ENCODE measurements at places on chromosomes 7 and 10.

GRCh38 chr10:127024685-127025435 lies 119.6 kb downstream of the DOCK1 start:
- H3K36me3 ChIP-seq = peaks cover 98% of the 10 kb centered on the region
- H3K4me3 ChIP-seq = no peak overlapping the region
- DNase-seq = no peak
- no peak overlapping the region for H3K27ac ChIP-seq
- H3K4me1 ChIP-seq = no peaks in the 10 kb centered on the region

GRCh38 chr7:101939136-101939695 lies 121.8 kb downstream of the CUX1 start:
- H3K36me3 ChIP-seq = no peaks in the 10 kb centered on the region
- no peak overlapping the region for H3K4me3 ChIP-seq
- no peaks in the 10 kb centered on the region for H3K4me1 ChIP-seq
- no peak overlapping the region for H3K27ac ChIP-seq

DNA sequence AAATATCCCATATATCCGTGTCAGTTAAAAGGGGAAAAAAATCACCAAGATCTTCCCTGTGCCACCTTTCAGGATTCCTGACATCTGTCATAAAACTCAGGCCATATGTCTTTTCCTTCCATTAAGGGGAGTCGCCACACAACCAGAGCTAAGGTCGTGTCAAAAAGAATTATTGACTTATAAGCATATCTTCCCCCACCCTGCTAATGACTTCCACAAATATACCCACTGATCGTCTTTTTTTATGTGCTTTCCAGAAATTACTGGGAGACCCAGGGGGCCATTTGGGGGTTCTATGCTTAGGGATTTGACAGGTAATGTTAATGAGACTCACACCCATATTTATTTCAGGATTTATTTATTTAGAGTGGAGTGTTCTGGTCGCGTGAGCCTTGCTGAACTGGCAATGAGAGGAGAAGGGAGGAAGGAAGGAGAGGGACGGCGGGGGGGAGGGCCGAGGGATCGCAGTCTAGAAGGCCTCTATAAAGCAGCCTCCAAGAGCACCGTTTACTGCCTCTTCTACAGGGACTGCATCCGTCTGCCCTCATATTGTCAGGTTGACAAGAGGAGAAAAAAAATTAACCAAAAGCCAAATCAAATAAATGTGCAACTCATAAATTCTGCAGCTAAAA lies 135.7 kb upstream of the MGMT start:
- DNase-seq = no peak
- H3K4me3 ChIP-seq = no peak overlapping the region
- no peak overlapping the region for H3K27ac ChIP-seq
- no peaks in the 10 kb centered on the region for H3K36me3 ChIP-seq
- no peaks in the 10 kb centered on the region for H3K27me3 ChIP-seq

GRCh38 chr10:29795850-29796249 lies 161.1 kb upstream of the SVIL start:
- no peaks in the 10 kb centered on the region for H3K36me3 ChIP-seq
- no peak overlapping the region for H3K4me3 ChIP-seq
- no peaks in the 10 kb centered on the region for H3K4me1 ChIP-seq
- no peak overlapping the region for H3K27ac ChIP-seq

- no peaks in the 10 kb centered on the region for H3K27me3 ChIP-seq
- peaks cover 35% of the 10 kb centered on the region for H3K4me1 ChIP-seq
- DNase-seq = no peak
- no peak overlapping the region for H3K4me3 ChIP-seq
- H3K27ac ChIP-seq = peak overlapping the region; percentile 93
- H3K36me3 ChIP-seq = peaks cover 37% of the 10 kb centered on the region
Observed at GRCh38 chr10:89304446-89304845, 2.6 kb downstream of the IFIT2 start.

- DNase-seq = no peak
- H3K27me3 ChIP-seq = no peaks in the 10 kb centered on the region
- no peak overlapping the region for H3K4me3 ChIP-seq
- no peaks in the 10 kb centered on the region for H3K36me3 ChIP-seq
- no peak overlapping the region for H3K27ac ChIP-seq
- H3K4me1 ChIP-seq = no peaks in the 10 kb centered on the region
Observed at GRCh38 chr7:138835087-138835486, 37.1 kb upstream of the ATP6V0A4 start.

DNA sequence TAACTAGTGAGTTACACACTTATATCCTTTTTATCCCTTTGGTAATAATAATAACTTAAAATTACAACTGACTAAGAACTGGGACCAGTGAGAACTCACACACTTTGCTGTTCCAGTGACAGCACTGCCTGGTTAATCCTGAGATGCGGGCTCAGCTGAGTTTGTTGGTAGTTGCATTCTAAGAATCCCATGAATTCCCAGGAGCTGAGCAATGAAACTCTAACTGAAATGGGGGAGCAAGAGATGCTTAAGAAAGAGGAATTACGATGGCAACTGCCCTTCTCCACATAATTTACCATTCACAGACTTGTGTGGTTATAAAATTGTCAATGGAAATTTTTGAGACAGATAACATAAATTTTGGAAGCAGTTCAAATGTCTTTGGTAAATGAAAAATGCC lies 659.4 kb downstream of the MAGI2 start:
- no peaks in the 10 kb centered on the region for H3K4me1 ChIP-seq
- DNase-seq = no peak
- no peaks in the 10 kb centered on the region for H3K36me3 ChIP-seq
- no peak overlapping the region for H3K4me3 ChIP-seq
- H3K27ac ChIP-seq = no peak overlapping the region

GRCh38 chr10:102783568-102783967 lies 39.8 kb downstream of the WBP1L start:
- H3K4me3 ChIP-seq = peak overlapping the region; percentile 7
- no peak for DNase-seq
- H3K4me1 ChIP-seq = no peaks in the 10 kb centered on the region
- peak overlapping the region; percentile 97 for H3K27ac ChIP-seq

- H3K4me1 ChIP-seq = no peaks in the 10 kb centered on the region
- no peak overlapping the region for H3K27ac ChIP-seq
- H3K36me3 ChIP-seq = no peaks in the 10 kb centered on the region
- no peaks in the 10 kb centered on the region for H3K27me3 ChIP-seq
Observed at GRCh38 chr7:136386876-136387275, 409.7 kb upstream of the MTPN start.

GRCh38 chr7:103541026-103541425 lies 95.0 kb upstream of the SLC26A5 start:
- H3K27ac ChIP-seq = no peak overlapping the region
- no peaks in the 10 kb centered on the region for H3K4me1 ChIP-seq
- no peak for DNase-seq
- H3K4me3 ChIP-seq = no peak overlapping the region

GRCh38 chr10:89414879-89415821 lies 782 bp downstream of the IFIT5 start:
- no peaks in the 10 kb centered on the region for H3K36me3 ChIP-seq
- peak overlapping the region; percentile 65 for H3K4me3 ChIP-seq
- H3K27me3 ChIP-seq = no peaks in the 10 kb centered on the region

- H3K4me3 ChIP-seq = no peak overlapping the region
- no peak overlapping the region for H3K27ac ChIP-seq
- no peaks in the 10 kb centered on the region for H3K4me1 ChIP-seq
- DNase-seq = no peak
Observed at GRCh38 chr7:130342701-130343380, 1.8 kb upstream of the CPA5 start.

DNA sequence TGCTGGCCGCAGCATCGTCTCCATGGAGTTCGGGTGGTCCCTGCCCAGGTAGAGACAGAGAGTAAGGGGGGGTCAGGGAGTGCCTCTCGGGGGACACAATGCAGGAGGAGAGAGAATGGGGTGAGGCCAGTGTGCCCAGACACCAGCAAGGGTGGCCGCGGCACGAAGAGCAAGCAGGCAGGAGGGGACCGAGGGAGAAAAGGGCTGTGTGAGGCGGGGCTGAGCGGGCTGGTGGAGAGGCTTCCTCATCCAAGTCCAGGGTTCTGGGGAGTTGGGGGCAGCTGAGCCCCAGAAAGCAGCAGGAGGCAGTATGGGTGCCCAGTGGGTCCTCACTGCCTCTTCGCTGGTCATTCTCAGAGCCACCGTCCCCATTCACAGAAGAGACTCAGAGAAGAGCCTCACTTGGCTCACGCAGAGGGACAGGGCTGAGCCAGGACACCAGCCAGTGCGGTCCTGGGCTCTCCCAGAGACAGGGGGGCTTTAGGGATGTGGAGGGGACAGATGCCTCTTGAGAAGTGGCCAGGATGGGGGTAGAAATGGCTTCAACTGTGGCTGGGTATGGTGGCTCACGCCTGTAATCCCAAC lies 78.9 kb downstream of the MICALL2 start:
- no peaks in the 10 kb centered on the region for H3K36me3 ChIP-seq
- no peaks in the 10 kb centered on the region for H3K27me3 ChIP-seq
- DNase-seq = no peak
- H3K4me3 ChIP-seq = no peak overlapping the region
- no peaks in the 10 kb centered on the region for H3K4me1 ChIP-seq

- no peak for DNase-seq
- no peaks in the 10 kb centered on the region for H3K36me3 ChIP-seq
- no peak overlapping the region for H3K4me3 ChIP-seq
Observed at GRCh38 chr7:70659263-70659662, 472.7 kb upstream of the GALNT17 start.

DNA sequence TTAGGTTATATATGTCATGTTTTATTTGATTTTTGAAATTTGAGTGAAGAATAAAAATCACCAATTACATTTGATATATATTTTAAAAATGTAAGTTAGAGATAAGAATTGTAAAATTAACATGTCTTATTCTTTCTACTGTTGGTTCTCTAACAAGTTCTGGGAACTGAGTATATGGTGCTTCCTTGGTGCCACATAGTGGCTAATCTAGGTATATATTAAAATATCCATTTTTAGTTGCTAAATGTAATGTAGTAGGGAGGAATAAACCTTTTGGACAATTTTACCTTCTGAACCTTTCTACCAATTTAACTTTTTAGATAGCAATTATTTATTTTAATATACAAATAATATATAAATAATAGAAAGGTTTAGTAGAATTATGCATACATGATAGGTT lies 17.5 kb downstream of the CFAP69 start:
- no peaks in the 10 kb centered on the region for H3K4me1 ChIP-seq
- DNase-seq = no peak
- H3K27ac ChIP-seq = no peak overlapping the region
- H3K27me3 ChIP-seq = no peaks in the 10 kb centered on the region
- H3K4me3 ChIP-seq = no peak overlapping the region

DNA sequence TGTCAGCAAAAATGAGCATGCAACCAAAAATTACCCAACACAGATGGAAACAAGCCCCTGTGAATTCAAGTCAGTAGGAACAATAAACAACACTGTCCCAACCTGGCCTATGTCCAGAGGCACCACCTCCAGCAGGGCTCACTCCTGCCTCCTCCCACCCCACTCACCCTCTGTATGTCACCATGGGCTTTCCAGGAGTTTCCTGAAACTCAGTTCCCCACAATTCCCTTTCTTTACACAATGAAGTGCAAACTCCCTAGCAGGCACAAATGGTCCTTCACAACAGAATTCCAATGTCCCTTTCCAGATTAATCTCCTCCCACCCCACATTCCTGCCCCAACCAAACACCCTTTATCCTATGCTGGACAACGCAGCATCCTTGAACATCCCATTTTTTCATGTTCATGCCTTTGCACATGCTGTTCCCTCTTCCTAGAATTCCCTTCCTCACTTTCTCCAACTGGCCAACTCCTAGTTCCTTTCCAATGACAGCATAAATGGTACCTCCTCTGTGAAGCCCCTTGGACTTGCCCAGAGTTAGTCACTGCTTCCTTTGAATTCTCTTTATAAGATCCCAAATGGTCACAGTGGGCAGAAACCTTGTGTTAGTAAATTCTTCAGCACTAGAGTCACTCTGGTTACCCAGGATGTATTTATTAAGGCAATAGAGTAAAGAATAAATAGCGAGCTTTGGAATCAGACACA lies 157.5 kb downstream of the SLIT1 start:
- H3K4me3 ChIP-seq = no peak overlapping the region
- H3K27me3 ChIP-seq = no peaks in the 10 kb centered on the region
- DNase-seq = no peak

GRCh38 chr7:34269084-34269483 lies 363.7 kb downstream of the BMPER start:
- DNase-seq = no peak
- no peak overlapping the region for H3K27ac ChIP-seq
- H3K4me3 ChIP-seq = no peak overlapping the region
- H3K36me3 ChIP-seq = no peaks in the 10 kb centered on the region

GRCh38 chr10:132293813-132294520 lies 13.8 kb downstream of the STK32C start:
- H3K27me3 ChIP-seq = no peaks in the 10 kb centered on the region
- H3K27ac ChIP-seq = no peak overlapping the region
- no peak overlapping the region for H3K4me3 ChIP-seq
- H3K36me3 ChIP-seq = no peaks in the 10 kb centered on the region
- no peak for DNase-seq

GRCh38 chr7:47303695-47304453 lies 278.0 kb downstream of the TNS3 start:
- H3K27ac ChIP-seq = peak overlapping the region; percentile 64
- no peaks in the 10 kb centered on the region for H3K36me3 ChIP-seq
- DNase-seq = no peak
- no peaks in the 10 kb centered on the region for H3K27me3 ChIP-seq
- peaks cover 29% of the 10 kb centered on the region for H3K4me1 ChIP-seq
- peak overlapping the region; percentile 4 for H3K4me3 ChIP-seq

DNA sequence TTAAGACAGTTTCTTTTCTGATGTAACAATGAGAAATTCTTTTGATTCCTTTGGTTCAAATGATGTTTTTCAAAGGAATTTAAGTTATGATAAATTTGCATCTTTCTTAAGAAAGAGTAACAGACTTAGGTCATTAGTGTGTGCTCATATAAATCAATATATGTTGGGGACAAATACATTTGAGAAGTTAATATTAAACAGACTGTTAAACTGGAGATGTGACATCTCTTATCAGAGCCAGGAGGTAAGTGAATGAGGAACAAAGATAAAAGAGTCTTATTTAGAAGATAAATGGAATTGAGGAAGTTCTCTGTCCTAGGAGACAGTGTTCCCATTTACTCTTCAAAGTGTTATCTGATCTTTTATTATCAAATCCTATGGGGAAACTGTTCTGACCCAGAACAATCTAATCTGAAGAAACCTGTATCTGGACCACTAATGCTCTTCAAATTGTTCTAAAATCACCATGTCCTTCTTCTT lies 104.8 kb upstream of the LAMB4 start:
- H3K4me1 ChIP-seq = no peaks in the 10 kb centered on the region
- H3K36me3 ChIP-seq = no peaks in the 10 kb centered on the region
- no peak for DNase-seq
- no peaks in the 10 kb centered on the region for H3K27me3 ChIP-seq
- no peak overlapping the region for H3K27ac ChIP-seq

GRCh38 chr10:120034236-120034635 lies 141.7 kb downstream of the SEC23IP start:
- no peak for DNase-seq
- no peaks in the 10 kb centered on the region for H3K27me3 ChIP-seq
- H3K36me3 ChIP-seq = no peaks in the 10 kb centered on the region

Measured in tibial nerve (tissue), 4 donors.